Natural killer cell (primary cell): ENCODE measurements at places on chromosomes 2 and 18. TPM values are rescaled to one million over a fixed set of nuclear protein-coding genes. Genes with fewer than 3 reads are reported as not detected.

DNA sequence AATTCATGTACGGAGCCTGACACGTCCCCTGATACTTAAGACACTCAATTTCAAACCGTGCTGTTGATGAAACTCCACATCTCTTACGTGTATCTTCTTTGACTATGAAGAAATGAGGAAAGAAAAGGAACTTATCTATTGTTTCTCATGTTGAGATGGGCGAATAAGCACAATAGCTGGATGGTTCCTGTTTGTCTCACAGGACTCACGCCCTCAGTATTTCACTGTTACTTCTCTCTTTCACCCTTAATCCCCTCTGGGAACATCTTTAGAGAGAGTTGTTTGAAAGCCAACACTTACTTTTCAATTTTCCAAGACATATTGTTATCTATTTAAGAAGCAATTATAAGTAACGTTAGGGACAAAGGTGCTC, 99.8 kb downstream of the COPS8 start:
- no peaks in the 10 kb centered on the region for H3K36me3 ChIP-seq
- H3K4me3 ChIP-seq, result no peak overlapping the region
- no peak for DNase-seq
- H3K27me3 ChIP-seq, result no peaks in the 10 kb centered on the region

DNA sequence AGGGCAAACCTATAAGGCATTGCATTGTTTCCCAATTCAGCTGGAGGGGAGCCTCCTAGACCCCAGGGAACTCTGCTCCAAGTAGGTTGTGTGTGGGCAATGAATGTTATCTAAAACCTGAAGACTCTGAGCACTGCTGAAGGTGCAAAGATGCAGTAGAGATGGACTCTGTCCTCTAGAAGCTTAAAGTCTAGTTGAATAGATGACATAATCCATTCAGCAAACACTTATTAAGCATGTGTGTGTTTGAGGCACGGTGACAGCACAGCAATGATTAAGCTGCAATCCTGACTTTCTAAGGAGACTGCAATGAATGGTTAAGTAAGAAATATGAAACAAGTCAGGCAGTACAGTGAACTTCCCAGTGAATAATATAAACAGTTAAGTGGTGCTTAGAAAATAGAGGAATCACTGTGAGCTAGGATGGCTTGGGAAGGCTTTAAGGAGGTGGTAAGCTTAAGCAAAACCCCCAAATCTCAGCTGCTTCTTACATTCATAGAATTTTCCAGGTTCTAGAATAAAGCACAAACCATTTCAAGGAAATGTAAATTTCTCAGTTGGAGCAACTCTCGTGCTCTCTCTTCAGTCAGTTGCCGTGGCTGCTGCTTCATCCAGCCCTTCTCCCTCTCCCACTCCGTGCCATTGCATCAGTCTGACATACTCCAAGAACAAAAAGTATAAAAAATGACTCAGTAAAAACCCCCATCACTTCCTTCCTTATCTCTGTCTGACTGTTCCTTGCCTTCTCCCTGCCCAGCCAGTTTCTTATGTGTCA, 19.1 kb downstream of the MXD1 start:
- H3K27ac ChIP-seq, result no peak overlapping the region
- peaks cover 42% of the 10 kb centered on the region for H3K36me3 ChIP-seq
- no peaks in the 10 kb centered on the region for H3K27me3 ChIP-seq
- peaks cover 11% of the 10 kb centered on the region for H3K4me1 ChIP-seq

DNA sequence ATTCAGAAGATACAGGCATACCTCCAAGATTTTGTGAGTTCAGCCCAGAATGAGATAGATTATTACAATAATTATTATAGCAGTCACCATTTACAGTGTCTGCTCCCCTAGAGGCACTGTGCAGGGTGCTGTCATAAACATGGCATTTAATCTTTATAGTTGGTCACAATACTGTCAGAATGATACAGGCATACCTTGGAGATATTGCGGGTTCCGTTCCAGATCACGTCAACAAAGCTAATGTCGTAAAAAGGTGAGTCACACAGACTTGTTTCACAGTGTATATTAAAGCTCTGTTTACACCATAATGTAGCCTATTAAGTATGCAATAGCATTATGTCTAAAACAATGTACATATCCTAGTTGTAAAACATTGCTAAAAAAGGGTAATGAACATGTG, 45.6 kb downstream of the ZRANB3 start:
- H3K4me3 ChIP-seq, result no peak overlapping the region
- H3K36me3 ChIP-seq, result no peaks in the 10 kb centered on the region
- H3K27me3 ChIP-seq, result no peaks in the 10 kb centered on the region
- H3K27ac ChIP-seq, result no peak overlapping the region

GRCh38 chr2:197878792-197879191, 74.4 kb downstream of the PLCL1 start:
- H3K4me3 ChIP-seq, result no peak overlapping the region
- H3K27ac ChIP-seq, result no peak overlapping the region
- no peaks in the 10 kb centered on the region for H3K4me1 ChIP-seq
- peaks cover 2% of the 10 kb centered on the region for H3K27me3 ChIP-seq
- DNase-seq, result no peak
- H3K36me3 ChIP-seq, result no peaks in the 10 kb centered on the region

- H3K4me1 ChIP-seq, result no peaks in the 10 kb centered on the region
- H3K27ac ChIP-seq, result no peak overlapping the region
- H3K4me3 ChIP-seq, result no peak overlapping the region
- no peak for DNase-seq
- no peaks in the 10 kb centered on the region for H3K27me3 ChIP-seq
- H3K36me3 ChIP-seq, result no peaks in the 10 kb centered on the region
Observed at GRCh38 chr2:153811516-153811915, 60.2 kb upstream of the GALNT13 start.

DNA sequence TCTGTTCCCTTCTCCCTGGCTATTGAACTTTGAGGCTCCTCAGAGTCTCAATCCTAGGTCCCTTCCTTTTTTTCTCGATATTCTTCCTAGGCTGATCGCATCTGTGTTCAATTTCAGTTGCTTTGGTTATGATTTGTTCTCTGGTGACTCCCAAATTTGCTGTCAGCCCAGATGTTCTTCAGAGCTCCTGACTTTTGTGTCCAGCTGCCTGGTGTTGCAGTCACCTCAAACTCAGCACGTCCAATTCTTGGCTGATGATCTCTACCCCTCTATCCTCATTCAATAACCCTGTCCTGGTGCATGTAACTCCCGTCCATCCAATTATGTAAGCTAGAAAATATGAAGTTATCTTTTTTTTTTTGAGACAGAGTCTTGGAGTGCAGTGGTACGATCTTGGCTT, 31.4 kb downstream of the DIS3L2 start:
- no peak for DNase-seq
- H3K27ac ChIP-seq, result no peak overlapping the region
- H3K36me3 ChIP-seq, result no peaks in the 10 kb centered on the region
- H3K4me3 ChIP-seq, result no peak overlapping the region

GRCh38 chr2:14143435-14143834, 489.1 kb upstream of the LRATD1 start:
- no peaks in the 10 kb centered on the region for H3K4me1 ChIP-seq
- H3K27ac ChIP-seq, result no peak overlapping the region
- H3K27me3 ChIP-seq, result no peaks in the 10 kb centered on the region
- H3K36me3 ChIP-seq, result no peaks in the 10 kb centered on the region
- no peak for DNase-seq

GRCh38 chr18:46424898-46425297, 232.1 kb downstream of the LOXHD1 start:
- no peak overlapping the region for H3K4me3 ChIP-seq
- no peak overlapping the region for H3K27ac ChIP-seq
- DNase-seq, result no peak
- H3K4me1 ChIP-seq, result no peaks in the 10 kb centered on the region
- no peaks in the 10 kb centered on the region for H3K27me3 ChIP-seq
- H3K36me3 ChIP-seq, result no peaks in the 10 kb centered on the region

Gene SCN3A
- total RNA-seq, result 0.05 TPM

GRCh38 chr2:73187549-73187948, 14.8 kb upstream of the NOTO start:
- DNase-seq, result no peak
- H3K4me3 ChIP-seq, result no peak overlapping the region
- H3K36me3 ChIP-seq, result no peaks in the 10 kb centered on the region
- H3K27me3 ChIP-seq, result no peaks in the 10 kb centered on the region
- no peaks in the 10 kb centered on the region for H3K4me1 ChIP-seq

Gene LOXHD1
- 0.48 TPM for total RNA-seq

DNA sequence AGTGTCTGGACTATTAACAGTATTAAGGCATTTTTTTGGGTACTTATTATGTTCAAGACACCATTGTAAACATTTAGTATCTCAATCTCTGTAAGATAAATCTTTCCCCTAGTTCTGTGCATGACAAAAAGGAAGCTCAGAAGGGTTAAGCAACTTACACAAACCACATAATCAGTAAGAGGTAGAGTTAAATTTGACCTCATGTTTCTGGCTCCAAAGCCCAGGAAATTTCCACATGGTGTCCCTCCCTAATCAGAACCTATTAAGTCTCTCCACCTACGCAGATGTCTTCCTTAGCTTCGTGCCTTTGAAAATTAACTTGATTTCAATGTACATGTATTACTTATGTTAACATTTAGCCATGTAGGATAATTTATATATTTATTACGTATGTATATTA, 2.0 kb downstream of the MFSD6 start:
- H3K27me3 ChIP-seq, result no peaks in the 10 kb centered on the region
- no peak overlapping the region for H3K27ac ChIP-seq
- H3K36me3 ChIP-seq, result no peaks in the 10 kb centered on the region
- no peak overlapping the region for H3K4me3 ChIP-seq
- DNase-seq, result no peak
- peaks cover 21% of the 10 kb centered on the region for H3K4me1 ChIP-seq
